ENCODE measurements at places on chromosomes 2 and 18.

- DNase-seq = no peak
These were observed 48.7 kb downstream of the INPP5D start for GRCh38 chr2:233108611-233109490.

DNA sequence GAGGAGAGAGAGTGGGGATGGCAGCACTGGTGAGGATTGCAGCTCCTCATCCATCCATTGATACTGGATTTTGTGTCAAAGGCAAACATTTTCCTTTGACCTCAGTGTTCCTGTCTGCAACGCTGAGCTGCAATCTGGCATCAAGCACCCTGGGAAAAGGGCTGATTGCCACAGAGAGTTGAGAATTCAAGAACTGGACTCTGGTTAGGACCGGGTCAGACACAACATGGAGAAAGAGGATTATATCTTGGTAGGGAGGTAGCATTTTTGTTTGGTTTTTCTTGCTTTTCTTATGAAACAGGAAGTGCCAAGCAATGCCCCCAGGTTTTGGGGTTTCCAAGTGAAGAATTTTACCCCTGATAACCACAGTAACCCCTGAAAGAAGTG is 81.9 kb upstream of the PKDCC start:
- DNase-seq = peak; percentile 57

DNA sequence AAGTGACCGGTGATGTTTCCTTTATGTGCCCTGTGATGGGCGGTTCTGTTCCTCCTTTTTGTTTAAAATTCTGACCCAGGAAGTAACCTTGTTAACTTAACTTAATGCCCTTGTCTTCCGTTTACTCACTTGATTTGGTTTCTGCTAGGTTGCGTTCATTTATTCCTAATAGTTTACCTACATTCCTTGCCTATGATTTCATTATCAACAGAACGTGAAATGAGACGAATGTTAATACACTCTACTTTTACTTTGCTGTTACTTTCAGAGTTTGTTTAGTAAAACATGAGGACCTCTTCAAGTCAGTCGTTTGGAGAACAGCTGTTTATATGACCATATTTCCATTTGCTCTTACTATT is 638 bp downstream of the CEP192 start:
- no peak for DNase-seq

DNA sequence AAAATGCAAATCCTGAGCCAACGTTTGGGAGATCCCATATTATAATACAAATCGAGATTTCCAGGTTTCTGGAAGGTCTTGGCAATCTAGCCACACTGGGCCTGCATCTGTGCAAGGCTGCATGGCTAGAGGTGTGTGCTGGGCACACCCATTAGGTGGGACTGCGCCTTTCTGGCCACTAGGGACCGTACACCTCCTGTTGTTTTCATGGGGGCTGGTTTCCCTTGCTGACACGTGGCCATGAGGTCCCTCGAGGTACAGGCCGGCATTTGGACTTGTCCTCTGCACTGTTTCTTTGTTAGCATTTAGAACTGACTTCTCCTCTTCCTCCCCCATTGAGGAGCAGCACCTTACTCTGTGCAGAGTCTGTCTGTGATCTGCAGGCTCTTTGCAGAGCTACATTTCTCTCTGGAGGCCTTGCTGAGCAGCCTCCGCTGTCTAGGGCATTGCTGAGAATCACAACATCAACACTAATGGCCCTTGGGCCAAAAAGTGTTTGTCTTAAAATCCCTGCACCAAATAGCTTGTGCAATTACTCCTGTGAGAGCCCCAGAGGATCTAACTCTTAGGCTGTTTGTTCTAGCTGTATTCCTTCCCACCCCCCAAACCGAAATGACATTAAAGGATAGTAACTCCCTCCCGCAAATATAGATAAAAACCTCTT is 131.2 kb downstream of the NEDD4L start:
- no peak for DNase-seq

DNA sequence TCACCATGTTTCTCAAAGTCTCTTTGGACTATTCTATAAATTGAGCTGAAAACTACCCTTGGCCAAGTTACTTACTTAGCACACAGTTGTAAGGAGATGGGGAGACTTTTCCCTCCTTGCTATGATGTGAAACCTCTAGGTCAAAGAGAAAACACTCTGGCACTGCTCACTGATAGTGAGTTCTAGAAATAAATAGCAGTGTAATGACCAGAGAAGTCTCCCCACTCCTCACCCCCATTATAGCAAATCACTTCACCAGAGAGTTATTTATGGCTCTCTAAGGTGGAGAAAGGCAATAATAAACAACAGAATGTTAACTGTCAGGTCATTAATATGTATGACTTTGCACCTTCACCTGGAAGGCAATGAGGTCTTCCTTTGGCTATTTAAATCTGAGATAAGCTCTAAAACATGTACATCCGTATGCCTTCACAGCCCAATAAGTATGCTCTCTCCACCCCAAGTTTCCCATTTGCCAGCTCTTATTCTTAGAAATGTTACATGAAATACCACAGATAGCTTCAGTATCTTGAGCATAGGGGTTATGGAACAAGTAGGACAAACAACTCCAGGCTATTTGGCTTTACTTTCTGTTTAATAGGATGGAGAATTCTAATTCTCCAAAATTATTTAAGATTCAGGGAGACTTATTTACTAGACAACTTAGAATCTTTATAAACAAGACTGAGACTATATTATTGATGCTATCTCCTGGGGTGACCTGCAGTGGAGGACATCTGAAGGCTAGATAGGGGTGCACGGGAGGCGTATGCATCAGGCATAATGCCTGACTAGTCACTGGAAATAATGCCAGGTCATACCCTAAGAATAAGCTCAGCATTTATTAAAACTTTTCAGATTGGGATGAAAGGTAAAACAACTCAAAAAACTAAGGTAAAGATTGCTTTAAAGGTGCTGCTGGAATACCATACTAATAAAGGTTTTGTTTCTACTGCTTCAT is 65.3 kb upstream of the DTNB start:
- DNase-seq = no peak

All from fibroblast of lung (primary cell).